Stimulated activated CD8-positive, alpha-beta memory T cell treated with anti-CD3 and anti-CD28 coated beads, Interleukin-7, amount 100 ng/mL, for 1 hour (primary cell): ENCODE measurements at places on chromosomes 7 and 10.

DNA sequence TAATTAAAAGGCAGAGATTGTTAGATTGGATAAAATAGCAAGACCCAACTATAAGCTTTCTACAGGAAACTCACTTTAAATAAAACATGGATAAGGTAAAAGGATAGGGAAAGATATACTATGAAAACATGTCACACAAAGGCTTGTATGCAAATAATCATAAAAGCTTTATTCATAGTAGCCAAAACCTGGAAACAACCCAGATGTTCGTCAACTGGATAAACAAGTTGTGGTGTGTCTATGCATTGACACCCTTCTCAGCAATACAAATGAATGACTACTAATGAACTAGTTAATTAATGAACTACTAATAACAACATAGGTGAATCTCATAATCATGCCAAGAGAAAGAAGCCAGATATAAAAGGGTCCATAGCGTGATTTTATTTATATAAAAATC, 37.7 kb upstream of the OIT3 start:
- DNase-seq: no peak

DNA sequence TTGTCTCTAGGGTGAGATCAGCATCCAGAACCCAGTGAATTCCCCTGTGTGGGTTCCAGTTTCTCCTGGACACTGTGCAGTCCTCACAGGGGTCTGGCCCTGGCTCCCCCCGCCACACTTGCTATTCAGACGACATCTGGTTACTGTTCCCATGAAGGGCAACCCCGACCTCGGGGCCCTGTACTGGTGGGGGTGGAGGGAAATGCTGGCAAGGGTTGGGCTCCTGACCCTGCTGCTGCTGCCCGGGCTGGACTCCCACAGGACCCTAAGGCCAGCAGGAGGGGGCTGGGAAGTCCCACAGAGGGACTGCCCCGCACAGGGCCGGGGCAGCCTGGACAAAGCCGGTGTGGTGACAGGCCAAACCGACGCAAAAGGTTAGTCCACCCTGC, 768 bp upstream of the CPA1 start:
- no peak for DNase-seq

GRCh38 chr10:77195101-77195500, 442.5 kb downstream of the KCNMA1 start:
- no peak for DNase-seq

DNA sequence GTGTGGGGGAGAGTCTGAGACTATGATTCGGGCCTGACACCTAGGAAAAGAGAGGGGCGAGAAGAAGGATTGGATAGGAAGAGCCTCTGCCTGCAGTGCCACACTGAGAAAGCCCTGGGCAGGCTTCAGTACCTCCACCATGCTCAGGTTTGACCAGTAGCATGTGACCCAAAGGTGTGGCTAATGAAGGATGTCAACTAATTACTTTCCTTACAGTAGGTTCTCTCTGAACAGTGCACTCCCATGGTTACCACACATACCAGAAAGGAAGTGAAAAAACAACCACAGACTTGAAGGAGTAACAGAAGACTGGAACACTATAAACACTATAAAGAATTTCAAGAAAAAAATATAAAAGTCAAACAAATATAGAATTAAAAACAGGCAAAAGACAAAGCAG, 46.2 kb downstream of the SEM1 start:
- DNase-seq: no peak

DNA sequence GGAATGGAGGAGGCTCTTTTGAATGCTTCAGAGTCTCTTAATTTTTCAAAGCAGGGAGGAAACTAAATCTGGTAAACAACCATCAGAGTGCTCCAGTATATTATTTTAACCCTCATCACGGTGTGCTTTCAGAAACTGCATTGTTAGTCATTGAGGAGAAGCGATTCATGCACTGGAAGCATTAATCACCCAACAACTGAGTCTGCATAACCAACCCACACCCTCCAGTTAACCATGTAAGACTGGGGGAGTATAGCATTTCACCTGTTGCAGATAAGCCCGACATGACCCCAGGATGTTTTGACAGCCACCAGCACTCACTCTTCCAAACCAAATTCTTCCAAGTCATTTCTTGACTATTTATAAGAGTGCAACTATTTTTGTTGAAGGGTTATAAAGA, 257.6 kb downstream of the GATA3 start:
- DNase-seq: no peak

GRCh38 chr7:45985902-45986301, 64.8 kb upstream of the IGFBP3 start:
- no peak for DNase-seq

DNA sequence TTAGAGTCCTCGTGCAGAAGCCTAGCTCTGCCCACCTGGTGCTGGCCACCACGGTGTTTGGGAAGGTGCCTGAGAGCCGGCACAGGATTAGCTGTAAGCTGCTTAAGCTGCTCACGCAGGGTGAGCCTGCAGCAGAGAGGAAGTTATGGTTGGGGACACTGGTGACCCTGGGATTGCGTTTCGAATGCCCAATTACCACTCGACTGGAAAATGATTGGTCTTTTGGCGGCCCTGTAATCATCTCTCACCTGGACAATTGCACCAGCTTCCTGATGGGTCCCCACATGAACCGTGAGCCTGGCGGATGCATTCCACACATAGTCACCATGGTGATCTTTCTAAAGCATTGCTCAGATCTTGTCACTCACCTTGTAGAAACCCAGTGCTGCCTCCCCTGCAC, 442.3 kb upstream of the ZMIZ1 start:
- no peak for DNase-seq

- no peak for DNase-seq
These were observed 128.7 kb upstream of the LANCL2 start for GRCh38 chr7:55236476-55236875.

DNA sequence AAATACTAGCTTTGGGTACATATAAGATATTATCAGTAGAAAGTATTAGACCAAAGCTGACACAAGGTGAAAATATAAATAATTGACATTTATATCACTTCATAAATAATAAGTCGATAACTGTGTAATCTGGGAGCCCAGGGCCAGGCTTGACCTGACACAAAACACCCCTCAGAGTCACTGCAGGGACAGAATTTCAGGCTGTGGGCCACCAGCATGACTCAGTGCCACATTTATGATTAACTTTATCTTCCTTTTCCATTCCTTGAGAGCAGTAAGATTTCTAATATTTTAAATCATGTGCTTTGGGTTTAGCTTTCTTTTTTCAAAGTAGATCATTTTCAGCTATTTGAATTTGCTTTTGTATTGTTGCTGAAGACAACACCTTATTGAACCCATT, 102.9 kb upstream of the NFE2L3 start:
- no peak for DNase-seq

GRCh38 chr7:148374396-148375259, 215.9 kb upstream of the C7orf33 start:
- no peak for DNase-seq

DNA sequence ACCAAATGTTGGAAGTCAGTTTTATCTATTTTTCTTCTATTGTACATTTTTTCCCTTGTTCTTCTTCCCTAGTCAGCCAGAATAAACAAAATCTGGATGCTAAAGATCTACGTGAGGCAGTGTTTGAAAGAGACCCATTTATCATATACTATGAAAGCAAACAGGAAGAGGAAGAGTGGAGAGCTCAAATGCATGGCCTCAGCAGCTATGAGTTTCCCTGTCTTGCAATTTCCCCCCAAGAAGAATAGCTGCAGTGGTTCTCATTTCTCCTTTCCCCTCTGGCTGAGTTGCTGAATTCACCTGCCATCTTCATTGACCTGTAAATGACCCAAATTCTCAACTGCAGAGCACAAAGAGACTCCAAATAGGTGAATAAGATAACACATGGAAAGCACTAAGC, 347.1 kb upstream of the NRP1 start:
- DNase-seq: no peak

- DNase-seq: no peak
These were observed 78.2 kb upstream of the NPS start for GRCh38 chr10:127470911-127471310.

- no peak for DNase-seq
These were observed 28.7 kb downstream of the TBXAS1 start for GRCh38 chr7:139857791-139858190.

DNA sequence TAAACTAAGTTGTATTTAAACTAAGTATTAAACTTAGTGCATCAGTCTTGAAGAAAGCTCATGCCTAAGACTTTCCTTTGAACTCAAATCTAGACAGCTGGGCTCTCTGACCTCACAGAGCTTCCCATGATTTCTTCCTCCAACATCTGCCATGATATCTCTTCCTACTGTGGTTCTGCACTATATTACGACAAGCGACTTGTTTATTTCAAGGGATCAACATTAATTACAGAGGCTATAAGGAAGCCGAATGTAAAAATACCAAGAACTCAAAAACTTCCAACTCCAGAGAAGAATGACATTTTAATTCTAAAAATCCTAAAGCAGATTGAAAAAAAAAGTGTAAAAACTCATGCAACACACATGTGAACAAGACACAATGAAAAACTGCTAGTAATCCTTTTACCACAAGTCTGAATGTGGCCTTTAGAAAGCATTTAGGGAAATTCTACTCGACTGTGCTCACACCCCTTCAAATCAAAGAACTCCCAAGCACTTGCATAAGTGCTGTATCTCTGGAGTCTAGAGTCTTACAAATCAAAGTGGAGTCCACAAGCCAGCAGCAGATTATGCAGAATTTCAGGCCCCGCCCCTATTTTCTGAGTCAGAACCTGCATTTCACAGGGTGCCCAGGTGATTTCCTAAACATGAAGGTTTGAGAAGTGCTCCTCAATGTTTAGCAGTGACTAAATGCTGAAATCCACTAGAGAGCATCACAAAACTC, 22.7 kb upstream of the WASHC2A start:
- no peak for DNase-seq

GRCh38 chr7:151389768-151390597, 19.9 kb downstream of the WDR86 start:
- no peak for DNase-seq

DNA sequence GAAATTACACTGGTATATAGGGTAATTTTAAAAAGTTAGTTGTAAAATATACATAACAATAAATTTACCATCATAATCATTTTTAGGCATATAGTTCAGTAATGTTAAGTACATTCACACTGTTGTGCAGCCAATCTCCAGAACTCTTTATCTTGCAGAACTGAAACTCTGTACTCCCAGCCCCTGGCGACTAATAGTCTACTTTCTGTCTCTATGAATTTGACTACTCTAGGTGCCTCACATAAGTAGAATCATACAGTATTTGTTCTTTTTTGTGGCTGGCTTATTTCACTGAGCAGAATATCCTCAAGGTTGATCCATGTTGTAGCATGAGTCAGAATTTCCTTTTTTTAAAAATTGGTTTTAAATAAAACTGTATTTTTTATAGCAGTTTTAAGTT, 41.4 kb downstream of the NRF1 start:
- DNase-seq: no peak
